ENCODE measurements at places on chromosomes 5 and 9. TPM values are rescaled to one million over a fixed set of nuclear protein-coding genes. Genes with fewer than 3 reads are reported as not detected.

The TMEM167A gene
- 172 TPM for total RNA-seq

DNA sequence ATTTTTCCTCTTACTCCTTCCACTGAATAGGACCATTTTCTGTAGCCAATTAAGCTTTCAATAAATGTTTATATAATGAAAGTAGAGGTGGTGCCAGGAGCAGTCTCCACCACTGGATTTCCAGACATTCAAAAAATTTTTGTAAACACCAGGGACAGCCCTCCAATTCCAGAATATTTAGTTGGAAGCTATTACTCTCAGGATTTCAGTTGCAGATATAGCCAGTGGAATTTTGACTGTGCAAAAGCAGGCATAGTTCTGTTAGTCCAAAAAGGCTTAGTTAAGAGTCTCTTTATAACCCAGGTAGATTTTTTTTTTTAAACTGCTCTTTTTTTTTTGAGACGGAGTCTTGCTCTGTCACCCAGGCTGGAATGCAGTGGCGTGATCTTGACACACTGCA, 138.1 kb upstream of the DMRT1 start:
- DNase-seq = no peak

GRCh38 chr5:34923694-34924461, 5.5 kb upstream of the DNAJC21 start:
- DNase-seq = no peak

DNA sequence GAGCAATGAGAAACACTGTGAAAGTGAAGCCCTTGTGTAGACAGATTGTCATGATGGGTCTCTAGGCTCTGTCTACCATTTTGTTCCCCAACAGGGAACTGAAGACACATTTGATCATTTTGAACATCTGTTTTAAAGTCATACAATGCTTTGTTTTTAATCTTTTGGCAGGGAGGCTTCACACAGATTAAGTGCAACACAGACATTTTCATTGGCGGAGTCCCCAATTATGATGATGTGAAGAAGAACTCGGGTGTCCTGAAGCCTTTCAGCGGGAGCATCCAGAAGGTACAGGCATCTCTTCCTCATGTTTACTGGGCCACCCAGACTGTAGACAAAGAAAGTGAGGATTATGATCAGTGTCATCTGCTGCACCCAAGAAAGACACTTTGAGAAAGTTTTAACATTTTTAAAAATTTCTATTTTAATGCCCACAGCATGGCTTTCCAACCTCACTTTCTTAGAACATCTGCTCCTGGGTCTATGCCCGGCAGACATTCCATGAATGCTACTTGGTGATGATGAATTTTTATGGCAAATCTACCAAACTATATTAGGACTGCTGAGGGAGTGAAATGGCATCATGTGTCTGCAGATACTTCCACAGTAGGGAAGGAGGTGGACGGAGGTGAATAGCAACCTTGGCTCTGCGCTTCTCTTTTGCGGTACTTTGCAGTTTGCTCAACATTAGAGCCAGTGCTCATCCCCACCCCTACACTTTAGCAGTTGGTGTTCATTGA, 121.3 kb downstream of the LIFR start:
- DNase-seq = no peak

GRCh38 chr9:71589612-71590011, 178.7 kb downstream of the CEMIP2 start:
- no peak for DNase-seq

- no peak for DNase-seq
Observed at GRCh38 chr5:113663879-113664541, 150.5 kb downstream of the YTHDC2 start.
